SK-N-DZ (cell line): ENCODE measurements at places on chromosomes 1 and 21.
A peak's percentile ranks its signal among the peaks of the same experiment; 100 is the strongest.

GRCh38 chr21:27114111-27114510, 147.2 kb upstream of the ADAMTS5 start:
- DNase-seq = no peak

DNA sequence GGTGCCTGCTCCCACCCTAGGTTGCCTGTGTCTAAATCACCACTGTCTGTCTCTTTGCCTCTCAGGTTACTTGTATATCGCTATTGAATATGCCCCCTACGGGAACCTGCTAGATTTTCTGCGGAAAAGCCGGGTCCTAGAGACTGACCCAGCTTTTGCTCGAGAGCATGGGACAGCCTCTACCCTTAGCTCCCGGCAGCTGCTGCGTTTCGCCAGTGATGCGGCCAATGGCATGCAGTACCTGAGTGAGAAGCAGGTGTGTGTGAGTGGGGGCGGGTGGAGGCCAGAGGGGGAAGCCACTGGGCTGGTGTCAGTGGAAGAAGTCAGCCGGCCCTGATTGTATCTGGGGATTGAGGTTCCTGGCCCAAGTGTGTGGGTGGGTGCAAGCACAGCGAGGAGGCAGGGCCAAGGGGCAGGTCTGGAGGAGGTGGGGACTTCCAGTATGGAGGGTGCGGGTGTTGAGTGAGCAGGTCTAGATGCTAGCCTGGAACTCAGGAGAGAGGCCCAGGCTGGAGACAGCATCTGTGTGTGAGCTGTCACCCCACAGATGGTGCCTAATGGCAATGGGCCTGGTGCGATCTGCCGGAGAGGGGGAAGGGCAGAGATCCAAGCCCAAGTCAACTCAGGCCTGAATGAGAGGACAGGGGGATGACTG, 17.2 kb downstream of the TIE1 start:
- DNase-seq = no peak

- no peak for DNase-seq
Measured at GRCh38 chr1:25564777-25565574, 21.6 kb downstream of the LDLRAP1 start.

DNA sequence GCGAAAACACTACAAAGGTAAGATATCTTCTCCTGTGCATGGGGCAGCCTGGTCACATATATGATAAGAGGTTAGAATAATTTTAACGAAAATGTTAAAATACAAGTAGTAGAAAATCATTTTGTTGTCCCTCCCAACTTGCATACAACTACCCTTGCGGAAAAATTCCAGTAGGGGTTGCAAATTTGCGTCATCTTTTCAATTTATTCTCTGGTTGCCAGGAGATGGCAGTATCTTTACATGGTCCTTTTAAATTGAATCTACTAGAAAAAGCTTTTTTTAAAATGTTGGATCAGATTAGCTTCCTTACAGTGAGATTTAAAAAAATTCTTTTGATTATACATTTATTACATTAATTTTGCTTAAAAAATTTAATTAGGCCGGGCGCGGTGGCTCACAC, 10.9 kb downstream of the S100PBP start:
- DNase-seq = peak; percentile 21

DNA sequence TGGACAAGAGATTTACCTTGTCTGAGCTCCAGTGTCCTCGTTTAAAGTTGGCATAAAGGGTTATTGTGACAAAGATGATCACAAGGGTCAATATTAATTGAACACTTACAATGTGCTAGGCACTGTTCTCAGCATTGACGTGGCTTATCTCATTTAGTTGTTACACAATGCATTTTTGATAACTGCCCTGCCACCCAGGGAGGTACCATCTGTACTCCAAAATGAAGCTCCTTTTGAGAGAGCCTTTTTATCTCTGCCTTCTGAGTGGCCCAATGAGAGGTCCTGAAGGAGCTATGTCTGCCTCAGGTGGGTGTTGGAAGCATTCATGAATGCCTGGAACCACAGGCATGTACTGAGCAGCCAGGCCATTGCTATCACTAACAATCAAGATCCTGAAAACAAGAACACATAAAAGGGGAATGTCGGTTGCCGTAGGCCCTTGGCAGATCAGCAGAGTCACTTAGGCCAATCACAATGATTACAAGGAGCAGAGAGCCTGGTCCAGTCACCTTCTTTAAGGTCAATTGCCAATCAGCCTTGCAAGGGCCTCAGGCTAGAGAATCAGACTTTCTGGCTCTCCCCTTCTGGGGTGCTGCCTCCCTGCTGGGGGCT, 78.5 kb downstream of the NMNAT2 start:
- no peak for DNase-seq

GRCh38 chr1:15744122-15744679, 1.9 kb downstream of the TMEM82 start:
- DNase-seq = no peak

DNA sequence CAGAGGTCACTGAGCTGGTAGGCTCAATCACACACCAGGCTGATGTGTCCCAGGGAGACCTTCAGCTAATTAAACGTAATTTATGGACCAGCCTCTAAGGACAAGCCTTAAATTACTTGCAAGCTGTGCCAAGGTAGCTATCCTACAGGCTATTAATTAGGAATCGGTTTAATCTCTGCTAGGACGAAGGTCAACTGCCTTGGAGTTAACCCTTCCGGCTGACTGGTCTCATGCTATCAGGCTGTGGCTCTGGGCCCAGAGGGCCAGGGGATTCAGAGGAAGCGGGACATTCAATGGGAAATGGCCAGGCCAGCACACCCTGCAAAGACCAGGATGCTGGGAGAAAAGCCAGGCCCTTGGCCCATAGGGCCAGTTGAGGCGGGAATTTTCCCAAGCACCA, 19.0 kb downstream of the DHRS3 start:
- DNase-seq = no peak

- DNase-seq = no peak
Measured at GRCh38 chr1:240687820-240688219, 75.9 kb upstream of the GREM2 start.

GRCh38 chr1:40273547-40274166, 15.6 kb downstream of the ZMPSTE24 start:
- no peak for DNase-seq

- no peak for DNase-seq
Measured at GRCh38 chr1:12511128-12511484, 106.9 kb downstream of the DHRS3 start.

DNA sequence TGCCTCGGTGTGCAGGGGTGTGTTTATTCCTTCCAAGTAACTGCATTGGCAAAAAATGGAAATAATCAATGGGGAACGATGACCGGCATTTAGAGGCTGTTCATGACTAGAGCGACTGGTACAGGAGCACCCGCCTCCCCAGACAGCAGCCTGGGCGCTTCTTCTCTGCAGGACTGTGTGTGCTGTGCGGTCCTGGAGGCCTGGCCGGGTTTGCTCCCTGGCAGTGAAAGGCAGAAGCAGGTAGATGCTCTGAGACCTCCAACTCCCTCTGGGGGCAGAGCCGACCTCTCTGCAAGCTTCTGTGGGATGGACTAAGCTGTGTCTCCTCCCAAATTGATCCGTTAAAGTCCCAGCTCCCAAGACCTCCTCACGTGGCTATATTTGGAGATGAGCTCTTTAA, 59.2 kb upstream of the ACTRT2 start:
- no peak for DNase-seq

- DNase-seq = no peak
Measured at GRCh38 chr1:2060072-2060471, 9.9 kb downstream of the PRKCZ start.

DNA sequence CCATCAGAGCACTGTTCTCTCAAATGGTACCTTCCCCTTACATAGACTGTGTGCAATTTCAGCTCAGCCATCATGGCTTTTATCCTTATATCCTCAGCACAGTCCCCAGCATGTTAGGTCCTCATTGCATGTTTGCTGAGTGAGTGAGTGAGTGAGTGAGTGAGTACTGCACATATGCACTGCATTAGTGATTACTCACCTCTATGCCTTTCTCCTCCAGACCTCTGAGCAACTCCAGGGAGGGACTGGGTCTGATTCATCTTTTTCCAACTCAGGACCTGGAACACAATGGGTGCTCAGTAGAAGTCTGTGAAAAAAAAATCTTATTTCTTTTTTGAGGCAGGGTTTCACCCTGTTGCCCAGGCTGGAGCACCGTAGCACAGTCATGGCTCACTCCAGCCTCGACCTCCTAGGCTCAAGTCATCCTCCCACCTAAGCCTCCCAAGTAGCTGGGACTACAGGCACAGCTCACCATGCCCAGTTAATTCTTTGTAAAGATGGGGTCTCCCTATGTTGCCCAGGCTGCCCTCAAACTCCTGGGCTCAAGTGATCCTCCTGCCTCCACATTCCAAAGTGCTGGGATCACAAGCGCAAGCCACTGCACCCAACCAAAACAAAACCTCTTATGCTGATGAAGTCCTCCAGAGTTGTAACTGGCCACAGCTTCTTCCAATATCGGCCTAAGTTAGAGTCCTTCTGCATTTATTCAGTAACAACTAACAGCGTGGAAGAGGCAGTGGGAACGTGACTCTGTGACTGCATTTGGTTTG, 23.7 kb downstream of the RNU5D-1 start:
- DNase-seq = no peak

DNA sequence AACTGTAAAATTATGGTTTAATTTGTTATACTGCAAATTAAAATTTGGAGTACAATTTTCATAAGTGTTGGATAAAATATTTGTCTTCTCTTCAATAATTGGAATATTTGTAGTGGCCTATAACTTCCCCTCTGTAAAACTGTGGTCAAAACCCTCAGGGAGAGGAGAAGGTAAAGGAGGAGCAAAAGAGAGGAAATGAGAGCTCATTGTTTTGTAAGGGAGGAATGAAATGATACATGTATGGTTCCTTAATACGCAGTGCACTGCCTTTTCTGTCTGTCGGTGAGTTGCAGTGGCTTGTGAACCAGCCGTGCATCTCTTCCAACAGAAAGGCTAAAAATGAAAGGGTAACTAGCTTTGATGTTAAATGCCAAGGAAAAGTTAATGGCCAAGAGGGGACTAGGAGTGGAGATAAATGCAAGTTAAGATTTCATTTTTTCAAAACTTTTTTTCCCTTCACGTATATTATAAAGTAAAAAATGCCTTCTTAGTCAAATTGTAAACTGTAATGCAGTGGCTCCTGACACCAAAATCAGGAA, 26.4 kb downstream of the LRRC8D start:
- DNase-seq = no peak

DNA sequence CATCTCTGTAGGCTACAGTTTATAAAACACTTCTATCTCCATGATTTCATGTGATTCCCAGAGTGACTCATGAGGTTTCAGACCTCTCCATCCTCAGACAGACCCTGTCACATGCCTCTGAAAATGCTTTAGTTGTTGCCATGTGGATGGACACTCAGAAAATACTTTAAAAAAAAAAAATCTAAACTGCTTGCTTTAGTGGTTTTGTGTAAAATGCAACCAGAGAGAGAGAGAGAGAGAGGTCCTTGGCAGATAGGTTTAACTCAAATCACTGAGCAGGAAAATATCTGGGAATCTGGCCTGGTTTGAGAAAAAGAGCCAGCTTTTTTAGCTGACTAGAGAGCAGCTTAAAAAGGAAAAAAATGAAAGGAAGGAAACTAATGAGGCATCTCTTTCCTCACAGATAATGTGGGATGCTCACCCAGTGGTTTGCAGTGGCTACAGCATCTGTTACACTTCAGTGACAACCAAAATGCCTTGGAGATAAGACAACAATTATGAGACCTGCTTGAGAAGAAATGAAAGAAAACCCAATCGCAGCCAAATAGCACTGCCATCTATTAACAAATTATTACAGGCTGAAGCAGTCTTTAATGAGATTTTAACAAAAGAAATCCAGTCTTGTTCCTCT, 54.6 kb upstream of the SYT14 start:
- DNase-seq = no peak
